Cardiac muscle cell (in vitro differentiated cells and primary cell): ENCODE measurements at places on chromosomes 11 and 22.
A peak's percentile ranks its signal among the peaks of the same experiment; 100 is the strongest.

DNA sequence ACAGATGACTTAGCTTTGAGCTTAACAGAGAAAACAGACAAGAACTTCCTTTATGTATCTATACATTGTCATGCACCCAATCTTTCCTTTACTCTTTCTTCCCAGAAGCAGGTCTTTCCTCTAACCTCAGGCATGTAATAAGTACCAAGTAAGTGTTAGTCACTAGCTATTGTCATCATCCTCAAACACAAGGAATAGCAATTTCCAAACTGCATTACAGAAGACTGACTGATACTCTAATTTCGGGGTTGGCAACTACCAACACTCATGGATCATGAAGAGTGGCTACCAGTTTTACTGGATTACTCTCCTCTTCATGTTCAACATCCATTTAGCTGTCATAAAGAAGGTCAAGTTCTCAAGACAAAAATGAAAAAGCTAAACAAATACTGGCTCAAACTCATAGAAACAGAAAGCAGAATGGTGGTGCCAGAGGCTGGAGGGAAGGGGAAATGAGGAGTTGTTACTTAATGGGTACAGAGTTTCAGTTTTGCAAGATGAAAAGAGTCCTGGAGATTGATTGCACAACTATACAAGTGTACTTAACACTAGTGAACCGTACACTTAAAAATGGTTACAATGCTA lies 111.6 kb downstream of the SIK3 start:
- no peak overlapping the region for H3K27ac ChIP-seq
- DNase-seq: peak; percentile 60
- peaks cover 9% of the 10 kb centered on the region for H3K4me1 ChIP-seq
- no peaks in the 10 kb centered on the region for H3K36me3 ChIP-seq
- no peaks in the 10 kb centered on the region for H3K27me3 ChIP-seq

DNA sequence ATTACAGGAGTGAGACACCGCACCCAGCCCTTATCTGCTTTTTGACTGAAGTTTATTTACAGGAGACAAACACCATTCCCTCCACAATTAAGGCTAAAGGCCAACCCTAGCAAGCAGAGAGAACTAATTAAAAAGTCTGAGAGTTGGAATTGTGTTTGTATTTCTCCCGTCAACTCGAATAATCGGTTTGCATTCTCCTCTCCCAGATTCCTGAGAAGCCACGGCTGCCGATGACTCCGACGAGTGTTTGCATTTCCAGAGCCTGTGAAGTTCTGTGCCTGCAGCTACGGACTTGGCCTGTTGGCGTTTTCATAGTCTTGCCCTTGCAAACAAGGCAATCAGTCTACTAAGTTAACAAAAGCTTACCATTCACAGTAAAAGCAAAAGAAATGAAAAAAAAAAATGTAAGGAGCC lies 73.2 kb upstream of the NUP50 start:
- no peaks in the 10 kb centered on the region for H3K27me3 ChIP-seq
- H3K27ac ChIP-seq: no peak overlapping the region
- H3K4me1 ChIP-seq: no peaks in the 10 kb centered on the region
- DNase-seq: peak; percentile 48
- no peaks in the 10 kb centered on the region for H3K36me3 ChIP-seq

GRCh38 chr11:102499151-102499550 lies 31.4 kb downstream of the MMP7 start:
- H3K4me1 ChIP-seq: no peaks in the 10 kb centered on the region
- H3K27me3 ChIP-seq: no peaks in the 10 kb centered on the region
- no peak overlapping the region for H3K27ac ChIP-seq
- H3K4me3 ChIP-seq: no peak overlapping the region

- H3K27me3 ChIP-seq: no peaks in the 10 kb centered on the region
- H3K4me1 ChIP-seq: peaks cover 20% of the 10 kb centered on the region
- DNase-seq: no peak
- H3K36me3 ChIP-seq: no peaks in the 10 kb centered on the region
- H3K4me3 ChIP-seq: no peak overlapping the region
- H3K27ac ChIP-seq: no peak overlapping the region
Observed at GRCh38 chr11:82794490-82794889, 60.8 kb upstream of the FAM181B start.

DNA sequence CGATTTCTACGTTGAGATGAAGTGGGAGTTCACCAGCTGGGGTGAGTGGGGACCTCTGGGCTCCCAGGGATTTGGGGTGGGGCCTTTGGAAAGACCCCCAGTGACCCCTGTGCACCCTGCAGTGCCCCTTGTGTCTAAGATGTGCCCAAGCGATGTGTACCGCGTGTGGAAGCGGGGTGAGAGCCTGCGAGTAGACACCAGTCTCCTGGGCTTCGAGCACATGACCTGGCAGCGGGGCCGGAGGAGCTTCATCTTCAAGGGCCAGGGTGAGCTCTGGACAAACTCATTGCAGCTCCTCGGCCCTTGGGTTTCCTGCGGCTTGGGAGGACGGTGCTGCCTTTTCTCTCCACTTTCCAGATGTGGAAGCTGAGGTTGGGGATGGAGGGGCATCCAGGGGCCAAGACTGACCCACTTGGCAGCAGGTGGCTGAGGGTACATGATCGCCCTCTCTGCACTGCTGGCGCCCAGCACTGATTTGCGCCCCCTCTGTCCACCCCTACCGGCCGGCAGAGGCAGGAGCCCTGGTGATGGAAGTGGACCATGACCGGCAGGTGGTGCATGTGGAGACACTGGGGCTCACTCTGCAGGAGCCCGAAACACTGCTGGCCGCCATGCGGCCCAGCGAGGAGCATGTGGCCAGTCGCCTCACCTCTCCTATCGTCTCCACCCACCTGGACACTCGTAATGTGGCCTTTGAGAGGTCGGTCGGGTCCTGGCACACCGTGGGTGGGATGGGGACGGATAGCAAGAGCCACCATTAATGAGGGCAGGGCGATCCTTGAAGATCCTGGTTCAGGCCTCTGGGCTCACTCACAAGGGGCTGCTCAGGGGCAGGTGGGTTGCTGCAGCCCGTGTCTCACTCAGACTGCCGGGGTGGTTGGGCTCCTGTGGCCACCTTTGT lies 2.6 kb downstream of the ANKRD13D start:
- H3K4me3 ChIP-seq: no peak overlapping the region
- no peak for DNase-seq
- H3K36me3 ChIP-seq: peaks cover 6% of the 10 kb centered on the region
- H3K4me1 ChIP-seq: peaks cover 15% of the 10 kb centered on the region

DNA sequence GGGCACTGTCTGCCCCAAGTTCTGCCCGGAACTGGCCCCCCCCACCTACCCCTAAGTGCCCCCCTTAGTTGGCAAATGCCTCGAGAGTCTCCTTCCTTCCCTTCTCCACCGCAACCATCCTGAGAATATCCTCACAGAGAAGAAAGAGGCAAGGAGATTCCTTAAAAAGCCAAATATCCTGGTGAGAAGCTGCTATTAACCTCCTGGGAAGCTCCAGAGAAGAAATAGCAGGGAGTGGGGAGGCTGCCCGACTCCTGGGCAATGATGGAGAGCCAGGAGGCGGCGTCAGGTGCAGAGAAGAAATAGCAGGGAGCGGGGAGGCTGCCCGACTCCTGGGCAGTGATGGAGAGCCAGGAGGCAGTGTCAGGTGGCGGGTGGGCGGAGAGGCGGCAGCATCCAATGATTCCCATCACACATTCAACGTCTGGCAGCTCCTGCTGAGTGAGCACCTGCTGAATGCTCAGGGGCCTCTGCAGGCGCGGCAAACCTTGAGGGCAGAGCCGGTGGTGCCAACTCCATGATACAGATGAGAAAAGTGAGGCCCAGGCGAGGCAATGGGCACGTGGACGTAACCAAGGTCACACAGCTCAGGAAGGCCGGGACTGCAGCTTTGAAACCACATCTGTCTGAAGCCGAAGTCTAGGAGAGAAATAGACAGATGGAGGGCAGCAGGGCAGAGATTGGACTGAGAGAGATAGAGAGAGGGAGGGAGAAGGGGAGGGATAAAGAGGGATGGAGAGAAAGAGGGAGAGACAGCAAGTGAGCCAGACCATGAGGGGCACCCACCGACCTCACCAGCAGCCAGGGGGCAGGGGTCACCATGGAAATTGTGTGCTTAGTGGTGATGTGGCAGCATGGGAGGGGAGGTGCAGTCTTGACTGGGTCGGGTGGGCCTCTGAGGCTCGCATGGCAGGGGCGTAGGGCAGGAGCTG lies 58.3 kb downstream of the CYTH4 start:
- no peak overlapping the region for H3K27ac ChIP-seq
- H3K36me3 ChIP-seq: no peaks in the 10 kb centered on the region
- peaks cover 52% of the 10 kb centered on the region for H3K27me3 ChIP-seq
- no peaks in the 10 kb centered on the region for H3K4me1 ChIP-seq
- DNase-seq: no peak

DNA sequence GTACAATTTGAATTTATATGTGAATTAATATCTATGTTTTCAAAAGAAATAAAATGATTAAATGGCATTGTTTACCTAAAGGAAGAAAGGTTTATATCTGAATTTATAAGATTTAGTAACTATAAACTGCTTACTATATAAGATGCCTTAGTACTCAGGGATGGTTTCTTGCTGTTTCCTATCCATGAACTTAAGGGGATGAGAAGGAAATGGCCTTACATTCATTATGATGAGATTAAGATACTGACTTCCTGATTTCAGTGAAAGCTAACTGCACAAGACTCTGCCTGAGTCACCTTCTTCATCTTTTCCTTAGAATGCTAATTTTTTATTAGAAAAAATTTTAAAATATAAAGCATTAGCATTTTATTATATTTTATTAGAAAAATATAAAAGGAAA lies 606.3 kb upstream of the ARHGAP42 start:
- H3K27me3 ChIP-seq: no peaks in the 10 kb centered on the region
- H3K27ac ChIP-seq: no peak overlapping the region
- no peaks in the 10 kb centered on the region for H3K36me3 ChIP-seq
- no peak overlapping the region for H3K4me3 ChIP-seq
- no peaks in the 10 kb centered on the region for H3K4me1 ChIP-seq

DNA sequence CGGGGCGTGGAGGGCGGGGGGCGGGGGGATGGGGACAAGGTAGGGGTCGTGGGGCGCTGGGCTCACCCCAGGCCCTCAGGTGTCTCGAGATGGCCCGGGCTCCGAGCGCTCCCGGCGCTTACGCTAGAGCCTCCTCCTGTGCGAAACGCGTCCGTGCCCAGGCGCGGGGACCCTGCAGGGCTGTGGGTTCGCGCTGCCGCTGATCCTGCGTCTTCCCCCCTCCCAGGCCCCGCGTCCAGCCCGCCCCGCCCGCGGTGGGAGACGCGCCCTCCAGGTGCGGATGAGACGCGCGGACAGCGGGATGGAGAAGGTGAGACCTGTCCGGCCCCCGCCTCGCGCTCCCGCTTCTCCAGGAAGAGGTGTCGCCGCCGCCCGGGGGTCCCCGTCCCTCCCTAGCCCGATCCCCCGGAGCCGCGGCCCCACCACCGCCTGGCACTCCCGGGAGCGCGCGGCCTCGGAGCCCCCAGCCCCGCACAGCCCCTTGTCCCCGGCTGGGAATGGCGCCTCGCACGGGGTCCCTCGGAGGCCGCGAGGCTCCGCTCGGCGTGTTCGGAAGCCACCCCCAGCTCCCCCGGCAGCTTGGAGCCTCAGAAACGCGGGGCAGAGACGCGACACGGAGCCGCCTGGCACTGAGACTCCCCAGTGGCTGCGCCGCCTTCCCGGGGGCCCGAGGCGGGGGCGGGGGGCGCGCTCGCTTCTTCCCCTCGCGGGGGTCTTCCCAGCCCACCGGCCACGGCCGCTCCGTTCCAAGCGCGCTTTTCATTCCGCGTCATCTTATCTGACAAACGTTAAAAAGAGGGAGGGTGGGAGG lies 27.6 kb upstream of the TOLLIP start:
- no peak for DNase-seq
- no peaks in the 10 kb centered on the region for H3K36me3 ChIP-seq
- H3K27me3 ChIP-seq: peaks cover 52% of the 10 kb centered on the region
- H3K4me3 ChIP-seq: peak overlapping the region; percentile 4

GRCh38 chr11:36699271-36699670 lies 101.2 kb upstream of the RAG2 start:
- H3K4me1 ChIP-seq: peaks cover 6% of the 10 kb centered on the region
- no peak overlapping the region for H3K4me3 ChIP-seq
- H3K27me3 ChIP-seq: no peaks in the 10 kb centered on the region
- no peak overlapping the region for H3K27ac ChIP-seq
- H3K36me3 ChIP-seq: no peaks in the 10 kb centered on the region

DNA sequence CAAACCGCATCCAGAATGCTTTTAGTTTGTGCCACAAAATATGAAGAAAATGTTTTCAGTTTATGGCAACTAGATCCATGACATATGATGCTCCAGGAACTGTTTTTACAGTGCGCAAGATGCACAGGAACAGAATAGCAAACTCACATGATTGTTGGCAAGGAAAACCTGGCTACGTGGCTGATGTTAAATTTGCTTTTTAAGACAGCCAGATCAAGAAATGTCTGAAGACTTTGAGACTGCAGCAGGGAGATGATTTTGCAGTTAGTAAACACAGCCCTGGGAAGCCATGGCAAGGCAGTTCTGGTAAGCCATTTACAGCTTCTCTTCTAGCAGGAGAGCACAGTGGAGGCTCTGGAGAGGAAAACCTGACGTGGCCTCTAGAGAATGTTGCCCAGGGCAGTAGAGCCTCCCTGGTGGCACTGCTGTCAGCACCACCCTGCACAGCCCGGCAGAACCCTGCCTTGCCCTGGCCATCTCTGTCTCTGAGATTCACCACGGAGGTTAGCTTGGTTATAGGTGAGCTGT lies 69.8 kb upstream of the TNRC6B start:
- peak; percentile 39 for DNase-seq
- H3K4me3 ChIP-seq: no peak overlapping the region
- H3K4me1 ChIP-seq: peaks cover 3% of the 10 kb centered on the region
- H3K27ac ChIP-seq: peak overlapping the region; percentile 43

DNA sequence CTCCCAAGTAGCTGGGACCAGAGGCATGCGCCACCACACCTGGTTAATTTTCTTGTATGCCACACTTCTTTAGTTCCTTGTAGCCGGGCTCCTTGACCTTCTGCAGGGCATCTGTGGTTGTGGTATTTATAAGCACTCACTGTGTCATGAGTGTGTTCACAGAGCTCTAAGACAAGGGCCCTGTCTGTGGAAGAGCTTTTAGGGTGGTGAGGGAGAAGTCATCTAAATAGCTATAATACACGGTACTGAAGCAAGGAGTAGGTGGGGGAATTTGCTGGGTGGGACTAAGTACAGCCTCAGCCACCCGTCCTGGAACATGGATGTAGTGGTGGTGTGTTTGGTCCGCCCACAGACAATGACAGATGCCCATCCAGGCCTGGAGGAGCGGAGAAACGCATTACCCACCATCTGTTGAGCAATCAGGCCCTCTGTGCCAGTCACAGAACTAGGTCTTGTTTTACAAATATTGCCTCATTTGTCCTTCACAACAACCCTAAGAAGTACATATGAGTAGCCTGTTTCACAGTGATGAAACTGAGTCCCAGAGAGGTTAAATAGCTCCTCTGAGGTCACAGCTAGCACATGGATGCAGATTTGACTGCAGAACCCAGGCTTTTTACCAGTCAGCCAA lies 10.1 kb downstream of the ACO2 start:
- H3K36me3 ChIP-seq: no peaks in the 10 kb centered on the region
- DNase-seq: peak; percentile 39
- H3K4me3 ChIP-seq: no peak overlapping the region
- no peaks in the 10 kb centered on the region for H3K27me3 ChIP-seq
- peak overlapping the region; percentile 0 for H3K27ac ChIP-seq
- peaks cover 8% of the 10 kb centered on the region for H3K4me1 ChIP-seq

DNA sequence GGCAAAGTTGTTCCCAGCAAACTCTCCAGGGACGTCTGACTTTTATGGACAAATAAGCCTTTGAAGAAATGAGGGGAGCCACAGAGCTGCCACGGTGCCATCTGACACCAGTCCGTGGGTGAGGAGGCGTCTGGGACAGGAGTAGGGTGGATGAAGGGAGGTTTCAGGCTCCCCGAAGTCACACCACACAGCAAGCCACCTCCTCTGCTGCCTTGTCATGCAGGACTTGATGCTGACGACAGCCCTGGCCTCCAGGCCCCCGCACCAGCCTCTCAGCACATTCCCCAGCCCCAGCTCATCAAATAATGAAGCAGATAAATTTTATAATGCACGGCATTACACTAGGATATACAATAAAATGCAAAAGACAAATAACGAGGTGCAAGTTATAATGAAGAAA lies 156.5 kb downstream of the CEP164 start:
- H3K36me3 ChIP-seq: no peaks in the 10 kb centered on the region
- no peaks in the 10 kb centered on the region for H3K27me3 ChIP-seq
- no peak for DNase-seq
- H3K4me3 ChIP-seq: no peak overlapping the region
